Right kidney (tissue), 9 donors: ENCODE measurements at places on chromosomes 5 and 9.

DNA sequence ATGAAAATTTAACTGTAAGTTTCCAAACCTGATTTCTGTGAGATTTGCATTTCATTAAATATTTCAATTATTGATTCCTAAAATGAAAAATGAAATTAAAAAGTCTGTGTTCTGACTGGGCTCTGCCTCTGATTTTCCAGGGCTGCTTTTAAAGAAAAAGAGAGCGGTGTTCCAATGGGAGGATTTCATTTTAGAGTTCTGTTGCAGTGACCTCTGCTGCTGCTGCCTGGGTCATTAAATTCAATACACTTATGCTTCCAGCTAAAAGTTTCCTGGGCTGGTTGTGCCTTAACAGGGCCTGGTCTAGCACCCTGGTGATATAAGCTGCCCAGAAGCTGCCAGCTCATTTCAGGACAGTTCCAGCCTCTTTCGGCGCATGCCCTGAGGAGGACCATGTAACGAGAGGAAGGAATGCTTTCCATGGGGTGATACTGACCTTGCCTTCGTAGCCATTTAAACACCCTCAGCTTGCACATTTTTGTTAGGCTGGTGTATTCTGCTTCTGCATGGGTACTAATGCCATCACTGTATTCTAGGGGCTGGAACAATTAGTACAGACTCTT is 93.3 kb downstream of the TMEM174 start:
- DNase-seq = no peak

- DNase-seq = no peak
These were observed 318.7 kb downstream of the TMEM161B start for GRCh38 chr5:87949676-87950631.

DNA sequence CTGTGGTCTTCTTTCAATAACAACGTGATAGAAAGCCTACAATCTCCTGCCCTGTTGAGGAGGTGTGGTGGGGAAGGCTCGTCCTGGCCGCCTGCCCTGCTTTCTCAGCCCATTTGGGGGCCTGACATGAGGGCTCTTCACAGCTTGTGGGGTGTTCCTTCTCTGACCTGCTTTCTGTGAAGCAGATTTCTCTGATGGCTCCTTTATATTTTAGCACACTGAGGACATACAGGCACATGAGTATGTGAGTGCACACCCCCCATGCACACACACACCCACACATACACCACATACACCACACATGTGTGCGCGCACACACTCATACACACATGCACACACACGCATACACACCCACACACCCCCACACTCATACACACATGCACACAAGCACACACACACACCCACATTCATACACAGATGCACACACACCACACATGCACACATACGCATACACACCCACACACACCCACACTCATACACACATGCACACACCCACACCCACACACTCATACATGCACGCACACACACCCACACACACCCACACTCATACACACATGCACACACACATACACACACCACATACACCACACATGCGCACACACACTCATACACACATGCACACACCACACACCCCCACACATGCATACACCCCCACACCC is 117.5 kb downstream of the COL5A1 start:
- no peak for DNase-seq

GRCh38 chr9:135978642-135979546 is 17.7 kb upstream of the UBAC1 start:
- DNase-seq = no peak

- DNase-seq = no peak
These were observed 46.5 kb downstream of the PSMB7 start for GRCh38 chr9:124368692-124369091.

DNA sequence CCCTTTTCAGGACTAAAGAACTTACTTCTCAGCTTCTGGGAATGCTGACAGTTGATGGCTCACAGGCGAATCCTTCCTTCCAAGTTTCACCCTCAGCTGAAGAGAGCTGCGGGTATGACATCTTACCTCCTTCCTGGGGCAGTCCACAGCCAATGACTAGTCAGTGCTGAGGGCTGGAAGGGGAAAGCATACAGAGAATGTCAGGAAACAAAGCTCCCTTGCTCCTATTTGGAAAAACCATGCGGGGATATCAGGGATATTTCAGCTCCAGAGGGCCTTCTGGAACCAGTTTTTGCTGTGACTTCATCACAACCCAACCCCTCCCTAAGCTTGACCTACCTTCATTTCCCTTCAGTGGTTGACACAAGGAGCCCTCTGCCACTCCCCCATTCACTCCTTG is 15.7 kb downstream of the FTMT start:
- no peak for DNase-seq

GRCh38 chr9:3960661-3961144 is 339.2 kb downstream of the GLIS3 start:
- no peak for DNase-seq

- no peak for DNase-seq
These were observed 30.7 kb upstream of the SYK start for GRCh38 chr9:90770927-90771326.

DNA sequence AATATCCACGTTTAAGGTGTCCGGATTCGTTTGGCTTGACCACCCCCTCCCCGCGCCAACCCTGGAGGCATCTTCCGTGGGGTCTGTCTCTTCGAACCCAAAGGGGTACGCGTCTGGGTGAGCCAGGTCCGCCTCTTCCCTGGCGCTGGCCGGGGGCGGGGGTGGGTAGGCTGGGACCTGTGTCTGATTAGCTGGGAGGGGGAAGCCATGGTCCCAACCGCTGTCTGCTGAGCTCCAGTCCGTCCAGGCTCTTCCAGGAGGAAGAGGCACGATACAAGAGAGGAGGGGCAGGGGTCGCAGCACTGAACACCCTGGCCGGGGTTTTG is at the start of gene LVRN:
Gene LVRN (plus strand): TSS at position 237 of the 326 bp plus-strand sequence. CDS start 143 bp downstream, outside the sequence.
- DNase-seq = no peak

DNA sequence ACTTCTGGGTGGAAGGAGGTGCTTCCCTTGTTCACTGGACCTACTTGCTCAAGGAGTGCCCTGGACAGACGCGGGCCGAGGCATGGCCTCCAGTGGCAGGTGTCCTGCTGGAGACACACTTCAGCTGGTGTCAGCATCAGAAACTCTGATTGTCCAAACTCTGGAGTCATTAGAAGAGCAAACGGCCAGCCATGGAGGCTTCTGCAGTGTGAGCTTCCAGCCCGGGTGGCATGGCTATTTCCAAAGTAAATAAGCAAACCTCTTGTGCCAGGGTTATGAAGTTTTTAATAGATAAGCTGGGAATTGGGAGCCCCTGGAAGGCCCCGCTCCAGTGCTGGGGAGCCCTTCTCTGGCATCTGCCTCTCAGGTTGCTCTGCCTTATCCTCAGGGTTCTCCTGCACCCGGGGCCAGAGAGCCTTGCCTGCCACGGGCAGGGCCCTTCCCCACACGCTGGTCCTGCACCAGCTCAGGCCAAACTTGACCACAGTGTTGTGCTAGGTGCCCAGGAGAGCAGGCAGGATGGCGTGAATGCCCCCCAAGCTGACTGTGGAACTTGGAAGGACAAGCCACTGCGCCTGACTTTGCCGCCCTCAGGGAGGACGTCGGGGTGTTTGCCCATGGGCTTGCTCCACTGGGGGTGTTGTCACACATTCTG is 285.6 kb downstream of the GADD45G start:
- DNase-seq = no peak

DNA sequence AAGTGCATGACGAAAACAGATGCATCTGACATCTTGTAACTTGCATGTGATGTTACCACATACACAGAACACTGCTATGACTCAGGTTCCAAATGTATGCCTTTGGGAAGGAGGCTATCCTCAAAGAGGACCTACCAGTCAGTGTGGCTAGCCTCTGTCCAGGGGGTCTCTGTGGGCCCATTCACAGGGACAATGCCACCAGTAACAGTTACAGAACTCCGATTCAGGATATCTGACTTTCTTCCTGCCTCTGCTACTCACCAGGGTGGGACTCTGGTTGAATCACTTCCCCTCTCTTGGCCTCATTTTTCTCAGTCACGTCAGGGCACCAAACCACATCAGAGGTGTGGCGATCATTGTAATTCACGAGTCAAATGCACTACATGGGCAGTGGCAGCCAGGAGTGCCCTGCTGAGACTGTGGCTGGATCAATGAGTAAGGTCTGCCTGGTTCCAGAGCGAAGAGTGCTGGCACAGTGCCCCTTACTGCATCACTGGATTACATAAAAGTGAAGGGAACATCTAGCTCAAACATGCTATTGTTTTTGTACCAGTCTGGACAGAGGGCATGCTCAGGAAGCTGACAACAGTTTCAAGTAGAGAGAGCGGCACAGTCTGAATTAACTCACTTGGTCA is 13.2 kb downstream of the ATOX1 start:
- no peak for DNase-seq

- no peak for DNase-seq
These were observed 55.5 kb upstream of the ABCA1 start for GRCh38 chr9:104983491-104983890.

GRCh38 chr5:107665036-107665570 is 5.6 kb downstream of the EFNA5 start:
- DNase-seq = no peak

DNA sequence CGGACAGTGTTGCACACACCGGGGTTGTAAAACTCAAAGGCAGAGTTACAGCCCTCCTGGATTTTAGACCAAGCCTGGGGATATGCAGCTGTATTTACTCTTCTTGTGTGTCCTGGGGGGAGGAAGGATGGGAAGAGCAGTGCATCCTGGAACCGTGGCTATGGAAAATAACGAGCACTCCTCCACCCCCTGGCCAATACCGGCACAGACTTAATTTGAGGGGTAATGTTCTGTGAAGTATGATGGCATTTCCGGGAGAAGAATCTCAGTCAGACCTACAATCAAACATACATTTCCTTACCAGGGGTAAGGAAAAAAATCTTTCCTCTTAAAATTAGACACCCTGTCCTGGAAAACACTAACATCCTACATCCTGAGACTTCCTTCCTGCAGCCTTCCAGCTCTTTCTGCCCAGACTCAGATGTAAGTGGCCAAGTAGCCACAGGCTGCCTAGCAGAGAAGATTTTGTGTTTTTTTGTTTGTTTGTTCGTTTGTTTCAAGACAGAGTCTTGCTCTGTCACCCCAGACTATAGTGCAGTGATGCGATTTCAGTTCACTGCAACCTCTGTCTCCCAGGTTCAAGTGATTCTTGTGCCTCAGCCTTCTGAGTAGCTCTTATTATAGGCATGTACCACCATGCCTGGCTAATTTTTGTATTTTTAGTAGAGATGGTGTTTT is 11.0 kb upstream of the ERMP1 start:
- DNase-seq = peak; percentile 55

GRCh38 chr9:134983074-134983473 is 65.4 kb upstream of the FCN1 start:
- DNase-seq = no peak

GRCh38 chr5:33258553-33258952 is 182.2 kb upstream of the TARS1 start:
- DNase-seq = no peak

DNA sequence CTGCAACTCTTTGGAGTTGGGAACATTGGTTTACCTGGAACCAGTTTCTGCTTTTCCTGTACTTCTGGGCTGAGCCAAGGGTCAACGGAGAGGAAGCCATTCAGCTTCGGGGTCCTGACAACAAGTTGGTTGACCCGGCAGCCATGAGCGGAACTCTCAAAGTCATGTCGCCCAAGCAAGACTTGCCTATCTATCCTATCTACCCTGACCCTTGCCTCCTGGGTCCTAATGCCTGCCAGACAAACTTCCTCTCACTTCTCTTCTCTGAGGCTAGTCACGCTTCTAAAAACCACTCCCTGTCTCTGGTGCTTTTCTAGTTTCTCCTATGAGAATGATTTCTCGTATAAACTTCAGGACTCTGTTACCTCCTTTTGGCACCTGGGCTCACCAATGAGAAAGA is 44.7 kb upstream of the CRHBP start:
- DNase-seq = no peak

DNA sequence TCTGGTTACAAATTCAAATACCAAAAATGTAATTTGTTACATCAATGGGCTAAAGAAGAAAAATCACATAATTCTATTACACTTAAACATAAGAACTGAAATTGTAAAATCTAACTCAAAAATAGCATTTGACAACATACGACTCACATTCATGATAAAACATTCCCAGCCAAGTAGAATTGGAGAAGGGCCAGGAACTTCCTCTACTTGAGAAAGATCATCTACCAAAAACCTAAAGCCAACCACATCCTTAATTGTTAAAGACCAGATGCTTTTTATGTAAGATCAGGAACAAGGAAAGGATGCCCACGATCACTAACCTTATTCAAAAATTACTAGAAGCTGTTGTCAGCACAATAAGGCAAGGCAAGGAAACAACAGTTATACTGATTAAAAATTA is 1819.8 kb upstream of the C9orf72 start:
- no peak for DNase-seq
